ENCODE measurements at places on chromosomes 16 and 17. TPM values are rescaled to one million over a fixed set of nuclear protein-coding genes. Genes with fewer than 3 reads are reported as not detected.

IGSF6 gene
- 0.55 TPM for polyA plus RNA-seq

NPIPA3 gene
- 2.8 TPM for polyA plus RNA-seq

DNAI2 gene
- polyA plus RNA-seq = not detected

PLD6 gene
- polyA plus RNA-seq = 6.9 TPM

KRTAP16-1 gene
- not detected for polyA plus RNA-seq

GSG1L gene
- not detected for polyA plus RNA-seq

CRK gene
- 29.4 TPM for polyA plus RNA-seq

PRR11 gene
- polyA plus RNA-seq = 0.29 TPM
